ENCODE measurements at places on chromosomes 6 and 20. TPM values are rescaled to one million over a fixed set of nuclear protein-coding genes. Genes with fewer than 3 reads are reported as not detected.

NKX2-4 gene
- total RNA-seq: not detected

RRAGD gene
- total RNA-seq: 3.1 TPM

NT5E gene
- total RNA-seq: 44.9 TPM

INSM1 gene
- not detected for total RNA-seq

KCNK5 gene
- 1.1 TPM for total RNA-seq

SAMD3 gene
- not detected for total RNA-seq

GPLD1 gene
- 1.0 TPM for total RNA-seq

ZBTB12 gene
- 5.1 TPM for total RNA-seq

SPDEF gene
- total RNA-seq: 2.7 TPM
